ENCODE measurements at places on chromosomes 12 and 14.

DNA sequence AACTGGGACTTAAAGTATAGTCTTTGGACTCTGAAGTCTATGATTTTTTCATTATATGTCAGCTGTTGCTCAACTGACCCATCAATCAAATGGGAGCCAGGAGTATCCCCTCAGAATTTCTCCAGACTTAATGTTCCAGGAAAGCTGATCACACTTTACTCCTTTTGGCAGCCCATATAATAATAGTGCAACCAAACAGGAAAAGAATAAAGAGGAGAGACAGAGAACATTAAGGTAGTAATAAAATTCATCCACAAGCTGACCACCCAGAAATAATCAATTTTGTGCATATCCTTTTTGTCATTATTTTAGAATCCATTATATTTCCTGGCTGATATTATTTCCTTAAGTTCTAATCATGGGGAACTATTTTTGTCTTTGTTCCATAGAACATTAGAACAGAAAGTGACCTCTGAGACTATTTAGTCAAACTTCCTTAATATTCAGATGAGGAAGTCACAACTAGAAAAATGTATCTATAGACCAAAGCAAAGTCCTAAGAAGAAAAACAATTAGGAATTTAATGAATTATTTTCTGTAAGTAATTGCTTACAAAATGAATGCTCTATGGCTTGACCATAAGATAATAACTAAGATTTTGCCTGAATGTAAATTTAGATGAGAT lies 238.1 kb upstream of the SEL1L start:
- DNase-seq, result no peak

DNA sequence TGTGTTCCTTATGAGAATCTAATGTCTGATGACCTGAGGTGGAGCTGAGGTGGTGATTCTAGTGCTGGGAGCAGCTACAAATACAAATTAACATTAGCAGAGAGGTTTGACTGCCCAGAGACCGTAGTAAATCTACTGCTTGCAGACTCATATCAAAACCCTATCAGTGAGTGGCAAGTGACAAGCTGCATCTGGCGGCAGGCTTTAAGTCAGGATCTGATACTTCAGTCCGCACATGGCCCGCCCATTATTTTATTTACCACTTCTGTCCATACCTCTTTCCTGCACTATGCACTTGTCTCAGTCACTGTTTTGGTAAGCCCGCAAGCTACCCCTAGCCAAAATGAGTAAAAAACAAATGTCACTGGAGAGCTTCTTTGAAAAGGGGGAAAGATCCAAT lies 11.4 kb downstream of the CEP128 start:
- no peak for DNase-seq

- DNase-seq, result no peak
Observed at GRCh38 chr12:6201213-6201608, 1.0 kb downstream of the CD9 start.

DNA sequence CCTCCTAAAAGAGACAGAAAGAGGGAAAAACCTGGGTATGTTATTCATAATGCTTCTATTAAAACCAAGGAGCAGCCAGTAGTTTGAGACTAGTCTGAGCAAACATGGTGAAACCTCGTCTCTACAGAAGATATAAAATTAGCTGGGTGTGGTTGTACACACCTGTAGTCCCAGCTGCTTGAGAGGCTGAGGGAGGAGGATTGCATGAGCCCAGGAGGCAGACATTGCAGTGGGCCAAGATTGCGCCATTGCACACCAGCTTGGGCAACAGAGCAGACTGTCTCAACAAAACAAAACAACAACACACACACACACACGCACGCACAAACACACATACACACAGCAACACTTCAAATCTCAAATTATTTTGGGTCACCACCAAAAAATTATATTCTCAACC lies 27.8 kb downstream of the HECTD4 start:
- DNase-seq, result no peak

- no peak for DNase-seq
Observed at GRCh38 chr12:123387508-123388176, 3.7 kb downstream of the KMT5A start.

DNA sequence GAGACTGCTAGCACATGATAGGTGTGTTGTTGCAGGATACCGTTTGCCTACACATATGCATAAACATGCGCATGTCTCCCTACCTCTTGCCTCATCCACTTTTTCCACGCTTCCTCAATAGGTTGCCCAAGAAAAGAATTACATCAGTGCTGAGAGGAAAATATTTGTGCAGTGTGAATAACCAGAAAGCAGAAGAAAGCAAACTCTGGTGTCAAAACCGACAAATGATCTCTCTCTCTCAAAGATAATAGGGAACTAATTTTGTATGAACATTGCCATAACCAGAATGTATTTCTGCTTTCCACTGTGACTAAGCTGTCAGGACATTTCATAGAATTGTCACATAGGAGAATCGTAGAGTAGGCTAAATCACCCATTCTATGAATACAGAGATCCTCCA lies 1.3 kb downstream of the CLEC7A start:
- no peak for DNase-seq

- DNase-seq, result no peak
Observed at GRCh38 chr12:52526511-52526951, 6.3 kb upstream of the KRT5 start.

DNA sequence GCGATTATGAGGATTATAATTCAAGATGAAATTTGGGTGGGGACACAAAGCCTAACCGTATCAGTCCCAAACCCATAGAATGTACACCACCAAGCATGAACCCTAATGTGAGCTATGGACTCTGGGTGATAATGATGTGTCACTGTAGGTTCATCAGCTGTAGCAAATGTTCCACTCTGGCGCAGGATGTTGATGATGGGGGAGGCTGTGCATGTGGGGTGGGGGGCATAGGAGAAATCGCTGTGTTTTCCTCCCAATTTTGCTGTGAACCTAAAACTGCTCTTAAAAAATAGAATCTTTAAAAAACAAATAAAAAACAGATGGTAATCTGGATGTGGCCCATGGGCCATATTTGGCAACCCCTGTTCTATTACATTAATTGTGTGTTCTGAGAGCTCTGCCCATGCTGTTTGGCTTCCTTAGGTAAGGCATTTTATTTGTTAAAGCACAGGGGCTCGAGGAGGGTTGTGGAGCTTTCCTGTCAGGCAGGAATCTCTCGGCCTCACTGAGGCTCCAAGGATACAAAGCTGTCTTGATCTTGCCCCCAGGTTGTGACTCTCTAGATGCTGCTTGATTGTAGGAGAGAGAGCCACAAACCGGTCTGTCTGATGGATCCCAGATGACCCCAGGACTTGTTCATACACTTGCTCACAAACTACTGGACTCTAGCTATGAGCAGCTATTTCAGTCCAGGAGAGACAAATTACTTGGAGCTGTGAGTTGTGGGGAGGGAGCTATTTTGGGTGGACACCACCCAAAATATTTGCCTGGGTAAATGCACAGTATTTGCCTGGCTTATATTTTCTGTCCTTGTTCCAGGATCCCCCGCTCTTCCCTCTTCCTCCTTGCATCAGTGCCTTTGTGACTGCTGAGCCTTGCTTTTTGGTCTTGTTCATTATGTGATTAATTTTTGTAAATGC lies 340.2 kb downstream of the MED13L start:
- DNase-seq, result no peak

DNA sequence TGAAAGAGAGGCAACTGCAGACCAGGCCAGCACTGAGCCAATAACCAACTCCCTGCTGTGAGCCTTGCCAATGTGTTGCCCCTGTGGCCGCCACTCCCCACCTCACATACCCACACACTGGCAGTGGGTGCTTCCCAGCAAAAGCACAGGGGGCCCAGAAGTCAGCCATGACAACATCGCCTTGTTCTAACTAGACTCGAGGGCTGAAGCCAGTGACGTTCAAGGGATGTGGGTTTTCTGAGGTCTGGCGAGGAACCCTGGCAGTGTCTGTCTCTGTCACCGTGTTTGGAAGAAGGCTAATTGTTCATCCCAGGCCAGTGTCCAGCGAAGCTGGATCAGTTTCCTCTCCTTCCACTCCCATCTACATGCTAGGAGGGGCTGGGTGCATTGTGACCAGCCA lies 311.8 kb upstream of the AMIGO2 start:
- DNase-seq, result no peak

- DNase-seq, result peak; percentile 83
Observed at GRCh38 chr14:20530771-20531571, 25.6 kb downstream of the RNASE10 start.

DNA sequence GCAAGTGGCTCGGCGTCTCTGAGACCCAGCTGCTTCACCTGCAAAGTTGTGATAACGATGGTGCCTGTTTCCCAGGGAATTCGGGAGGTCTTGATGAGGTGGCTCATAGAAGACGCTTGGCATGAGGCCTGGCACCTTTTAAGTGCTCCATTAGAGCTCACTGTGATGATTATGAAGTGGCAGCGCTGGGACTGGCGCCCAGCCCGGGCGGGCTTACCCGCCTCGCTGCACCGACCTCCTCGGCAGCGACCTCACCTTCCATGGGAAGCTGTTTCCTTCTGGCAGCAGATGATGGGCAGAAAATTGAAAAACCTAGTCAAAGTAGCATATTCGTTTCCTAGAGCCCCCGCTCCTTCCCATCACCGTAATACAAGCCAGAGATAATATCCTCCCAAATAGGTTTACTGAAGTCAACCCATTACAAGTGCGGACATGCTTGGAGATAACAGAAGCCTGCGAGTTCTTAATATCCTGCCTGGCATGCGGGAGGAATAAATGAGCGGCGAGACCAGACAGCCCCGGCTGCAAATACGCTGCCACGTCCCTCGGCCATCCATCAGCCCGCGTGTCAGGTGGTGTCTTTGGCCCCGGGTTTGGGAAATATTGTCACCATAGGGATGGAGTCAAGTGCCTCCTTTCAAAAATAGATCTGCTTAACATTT lies 35.2 kb upstream of the DLK1 start:
- DNase-seq, result no peak

- DNase-seq, result no peak
Observed at GRCh38 chr14:91381801-91382670, 35.6 kb downstream of the CCDC88C start.

DNA sequence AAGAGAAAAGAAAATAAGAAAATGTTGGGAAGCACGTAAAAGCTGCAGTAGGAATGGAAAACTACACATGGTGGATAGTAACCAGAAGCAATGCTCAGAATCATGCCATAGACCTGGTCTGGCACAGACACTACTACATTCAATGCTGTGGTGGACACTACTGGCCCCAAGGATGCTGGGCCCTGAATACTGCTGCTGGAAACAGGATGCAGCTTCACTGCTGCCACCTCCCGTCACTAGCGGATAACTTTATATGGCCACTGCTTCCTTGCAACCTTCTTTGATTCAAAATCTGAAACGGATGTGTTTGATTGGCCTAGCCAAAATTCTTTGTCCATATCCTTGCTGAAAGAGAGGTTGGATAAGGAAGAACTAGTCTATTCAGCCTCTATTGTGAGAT lies 30.7 kb downstream of the ADCY6 start:
- no peak for DNase-seq

- DNase-seq, result no peak
Observed at GRCh38 chr14:105294142-105294597, 6.6 kb downstream of the BRF1 start.

- peak; percentile 80 for DNase-seq
Observed at GRCh38 chr12:104456950-104457745, 400 bp downstream of the CHST11 start.
